ENCODE measurements at places on chromosomes 4 and X.
A peak's percentile ranks its signal among the peaks of the same experiment; 100 is the strongest.

GRCh38 chrX:39774774-39775328 is 322.9 kb downstream of the BCOR start:
- H3K27ac ChIP-seq = peak overlapping the region; percentile 99
- H3K36me3 ChIP-seq = no peaks in the 10 kb centered on the region

DNA sequence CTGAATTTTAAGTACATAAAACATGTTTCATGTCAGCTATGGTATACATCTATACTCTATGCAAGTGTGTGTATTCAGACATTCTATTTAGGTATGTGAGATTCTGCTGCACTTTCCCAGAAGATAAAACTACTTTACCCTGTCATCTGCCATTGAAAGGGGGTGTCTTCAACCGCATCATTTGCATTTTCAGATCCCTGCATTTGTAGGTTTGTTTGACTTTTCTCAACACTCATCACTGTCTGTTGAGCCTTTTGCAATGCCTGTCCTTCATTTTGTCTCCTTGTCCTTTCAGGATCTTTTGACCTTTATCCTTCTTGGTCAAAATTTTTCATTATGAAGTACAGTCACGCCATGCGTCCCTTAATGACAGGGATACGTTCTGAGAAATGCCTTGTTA is 103.5 kb downstream of the TMA16 start:
- H3K36me3 ChIP-seq = no peaks in the 10 kb centered on the region
- no peak overlapping the region for H3K27ac ChIP-seq
- DNase-seq = no peak

DNA sequence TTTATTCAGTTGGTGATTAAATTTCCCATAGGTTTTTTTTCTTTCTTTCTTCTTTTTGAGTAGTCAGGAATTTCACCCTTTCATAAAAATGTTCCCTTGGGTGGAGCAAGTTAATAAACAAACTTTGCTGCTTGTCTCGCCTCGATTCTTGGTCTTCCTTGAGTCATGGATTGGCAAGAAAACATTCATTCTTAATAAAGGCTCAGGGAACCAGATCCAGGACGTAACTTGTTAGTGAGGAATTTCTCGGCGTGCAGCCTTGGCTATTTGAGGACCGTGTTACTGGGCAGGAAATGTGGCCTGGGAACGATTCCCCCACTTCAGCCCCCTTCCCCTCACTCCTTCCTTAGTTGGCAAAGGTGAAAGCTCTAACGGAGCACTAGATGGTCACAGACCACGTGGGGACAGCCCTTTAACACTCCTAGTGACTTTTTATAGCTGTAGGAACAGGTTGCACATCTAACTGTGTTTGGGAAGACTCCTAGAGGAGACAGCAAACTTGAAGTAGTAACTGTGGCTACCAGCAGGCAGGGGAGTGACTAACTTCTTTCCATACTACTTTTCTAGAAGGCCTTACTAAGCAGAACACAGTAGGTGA is 106.8 kb downstream of the UCHL1 start:
- no peaks in the 10 kb centered on the region for H3K4me1 ChIP-seq
- no peak overlapping the region for H3K27ac ChIP-seq
- peaks cover 44% of the 10 kb centered on the region for H3K27me3 ChIP-seq
- H3K36me3 ChIP-seq = no peaks in the 10 kb centered on the region

DNA sequence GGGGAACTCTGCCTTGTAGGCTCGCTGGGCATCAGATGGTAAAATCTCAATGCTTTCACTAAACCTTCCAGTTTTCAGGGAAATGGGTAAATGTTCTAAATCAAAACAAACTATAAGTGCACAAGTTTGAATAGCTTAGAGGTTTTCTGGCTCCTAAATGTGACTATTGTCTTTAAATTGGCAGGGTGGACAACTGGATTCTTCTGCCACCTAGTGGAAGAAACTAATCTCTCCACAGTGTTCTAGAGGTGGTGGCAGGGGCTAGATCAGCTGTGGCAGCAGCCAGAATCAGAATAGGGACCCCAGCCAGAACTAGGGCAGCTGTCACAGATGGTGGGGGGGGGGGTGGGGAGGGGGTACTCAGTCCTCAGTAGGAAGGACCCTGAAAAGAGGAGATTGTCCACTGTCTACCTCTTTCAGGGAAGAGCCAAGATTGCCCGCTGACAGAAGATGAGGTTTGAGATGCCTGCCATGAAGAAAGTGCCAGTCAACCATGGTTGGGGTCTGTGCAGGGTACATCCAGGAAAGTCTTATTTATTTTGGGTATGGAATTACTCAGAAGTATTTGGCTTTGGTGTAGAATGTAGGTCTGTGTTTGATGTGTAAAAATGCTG is 201.4 kb downstream of the CCNG2 start:
- H3K4me1 ChIP-seq = no peaks in the 10 kb centered on the region
- peaks cover 3% of the 10 kb centered on the region for H3K27me3 ChIP-seq
- H3K4me3 ChIP-seq = no peak overlapping the region
- H3K27ac ChIP-seq = no peak overlapping the region

GRCh38 chrX:29911673-29912072 is 303.7 kb upstream of the MAGEB2 start:
- no peak overlapping the region for H3K27ac ChIP-seq
- no peak for DNase-seq
- H3K36me3 ChIP-seq = no peaks in the 10 kb centered on the region

DNA sequence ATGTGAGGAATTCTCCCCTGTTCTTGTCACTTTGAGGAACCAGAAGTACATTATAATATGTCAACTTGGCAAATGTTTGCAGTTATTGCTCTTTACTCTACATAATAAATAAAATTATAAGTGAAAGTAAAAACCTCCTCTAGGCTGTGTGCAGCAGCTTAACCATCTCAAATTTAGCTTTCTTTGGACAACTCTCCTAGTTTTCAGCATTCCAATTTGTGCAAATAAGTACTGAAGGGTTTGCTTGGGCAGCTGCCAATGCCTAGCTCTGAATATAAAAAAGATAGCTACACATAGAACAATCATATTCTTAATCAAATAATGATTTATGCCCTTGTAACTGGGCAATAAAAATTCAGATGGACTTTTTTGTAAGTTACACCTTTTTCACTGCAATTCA is 82.5 kb downstream of the GASK1B start:
- no peaks in the 10 kb centered on the region for H3K36me3 ChIP-seq
- H3K4me1 ChIP-seq = no peaks in the 10 kb centered on the region
- H3K27me3 ChIP-seq = no peaks in the 10 kb centered on the region
- DNase-seq = no peak

DNA sequence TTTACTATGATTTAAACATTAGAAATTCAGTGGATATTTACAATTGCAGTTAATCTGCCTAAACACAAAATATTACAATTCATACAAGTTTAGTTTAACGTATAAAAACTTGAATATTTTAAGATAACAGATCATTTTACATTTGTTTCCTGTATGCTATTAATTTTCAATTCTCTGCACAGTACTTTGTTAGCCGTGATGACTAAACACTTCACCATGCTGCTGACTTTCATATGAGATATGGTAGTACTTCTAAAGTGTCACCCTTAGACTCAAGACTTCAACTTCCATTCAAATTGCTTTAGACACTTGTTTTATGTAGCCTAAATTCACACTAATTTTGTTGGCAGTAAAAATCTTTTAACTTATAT is 1646.4 kb upstream of the ADGRL3 start:
- H3K27me3 ChIP-seq = no peaks in the 10 kb centered on the region
- H3K36me3 ChIP-seq = no peaks in the 10 kb centered on the region
- no peak overlapping the region for H3K27ac ChIP-seq

DNA sequence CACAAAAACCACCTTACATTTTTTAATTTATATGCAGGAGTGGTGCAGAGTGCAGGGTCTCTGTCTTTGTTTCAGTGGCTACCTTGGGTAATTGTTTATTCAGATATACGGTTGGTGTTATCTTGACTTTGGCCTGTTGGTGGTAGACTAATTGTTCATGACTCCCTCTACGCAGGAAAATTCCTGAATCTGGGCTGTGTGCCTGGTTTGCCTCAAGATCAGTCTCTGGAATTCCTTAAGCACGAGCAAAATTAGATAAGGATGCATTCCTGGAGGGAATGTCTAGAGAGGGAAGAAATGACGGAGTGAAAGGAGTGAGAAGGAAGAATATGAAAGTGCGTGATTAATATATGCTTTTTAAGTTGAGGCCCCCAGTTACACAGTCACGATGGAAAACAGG is 576.9 kb upstream of the PCDH10 start:
- H3K4me3 ChIP-seq = no peak overlapping the region
- DNase-seq = no peak
- H3K27me3 ChIP-seq = no peaks in the 10 kb centered on the region
- H3K4me1 ChIP-seq = no peaks in the 10 kb centered on the region

GRCh38 chr4:20809812-20810211 is 109.6 kb downstream of the PACRGL start:
- no peak for DNase-seq
- H3K27me3 ChIP-seq = no peaks in the 10 kb centered on the region
- no peaks in the 10 kb centered on the region for H3K36me3 ChIP-seq
- H3K4me3 ChIP-seq = no peak overlapping the region
- H3K4me1 ChIP-seq = no peaks in the 10 kb centered on the region
- no peak overlapping the region for H3K27ac ChIP-seq

DNA sequence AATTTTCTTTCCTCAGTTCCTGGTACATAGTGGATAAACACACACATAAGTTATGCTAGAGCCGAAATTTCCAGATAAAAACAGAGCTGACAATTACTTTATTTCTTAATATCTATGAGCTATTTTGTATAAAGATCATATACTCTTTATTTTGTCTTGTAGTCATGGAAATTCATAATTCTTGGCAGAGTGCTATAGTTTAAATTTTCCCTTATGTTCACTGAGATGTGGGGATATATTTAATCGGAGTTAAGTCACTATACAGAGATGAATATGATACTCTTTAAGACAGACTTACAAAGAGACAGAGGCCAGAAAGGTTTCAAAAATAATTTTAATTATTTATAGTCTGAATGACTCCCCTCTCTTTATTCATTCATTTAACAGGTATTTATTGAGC is 89.7 kb downstream of the PPEF1 start:
- no peaks in the 10 kb centered on the region for H3K36me3 ChIP-seq
- H3K4me1 ChIP-seq = no peaks in the 10 kb centered on the region
- H3K4me3 ChIP-seq = no peak overlapping the region
- DNase-seq = no peak

- no peak for DNase-seq
- no peak within 1 kb of the TSS for H3K4me3 ChIP-seq
- no peaks in the 10 kb centered on the region for H3K36me3 ChIP-seq
- peaks cover 2% of the 10 kb centered on the region for H3K4me1 ChIP-seq
These were observed at the start of gene UCP1 for GRCh38 chr4:140568507-140569306. UCP1 (minus strand) TSS chr4:140568961; CDS start chr4:140568729, 232 bp downstream.

GRCh38 chr4:182258441-182259000 is 15.3 kb downstream of the TENM3 start:
- no peak overlapping the region for H3K4me3 ChIP-seq
- no peaks in the 10 kb centered on the region for H3K27me3 ChIP-seq
- H3K36me3 ChIP-seq = no peaks in the 10 kb centered on the region
- no peak for DNase-seq
- no peaks in the 10 kb centered on the region for H3K4me1 ChIP-seq
- H3K27ac ChIP-seq = no peak overlapping the region

- H3K27me3 ChIP-seq = peaks cover 3% of the 10 kb centered on the region
- no peak overlapping the region for H3K4me3 ChIP-seq
- no peaks in the 10 kb centered on the region for H3K36me3 ChIP-seq
- DNase-seq = no peak
- no peaks in the 10 kb centered on the region for H3K4me1 ChIP-seq
- H3K27ac ChIP-seq = no peak overlapping the region
These were observed 9.9 kb downstream of the NSG1 start for GRCh38 chr4:4396628-4397440.

DNA sequence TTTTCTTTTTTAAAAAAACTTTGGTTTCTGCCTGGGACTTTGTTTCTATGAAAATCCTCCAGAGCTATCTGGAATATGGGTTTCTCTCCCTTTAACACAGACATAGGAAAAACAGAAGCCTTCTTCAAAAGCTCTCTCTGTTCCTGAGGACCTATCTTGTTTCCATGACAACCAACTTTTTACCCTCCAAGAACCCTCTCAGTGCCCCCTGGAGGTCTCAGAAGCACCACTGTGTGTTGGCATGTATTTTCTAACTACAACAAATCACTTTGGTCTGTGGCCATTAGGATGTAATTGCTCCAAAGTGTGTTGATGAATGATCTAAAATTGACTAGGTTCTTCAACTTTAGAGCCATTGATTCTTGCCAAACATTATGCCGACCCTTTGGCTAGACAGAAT is 1331.6 kb downstream of the ADGRL3 start:
- no peaks in the 10 kb centered on the region for H3K27me3 ChIP-seq
- H3K27ac ChIP-seq = no peak overlapping the region
- H3K4me3 ChIP-seq = no peak overlapping the region
- DNase-seq = no peak
- no peaks in the 10 kb centered on the region for H3K36me3 ChIP-seq
- H3K4me1 ChIP-seq = no peaks in the 10 kb centered on the region
